Right renal pelvis (tissue), 4 donors: ENCODE measurements at places on chromosomes 5 and 9.

DNA sequence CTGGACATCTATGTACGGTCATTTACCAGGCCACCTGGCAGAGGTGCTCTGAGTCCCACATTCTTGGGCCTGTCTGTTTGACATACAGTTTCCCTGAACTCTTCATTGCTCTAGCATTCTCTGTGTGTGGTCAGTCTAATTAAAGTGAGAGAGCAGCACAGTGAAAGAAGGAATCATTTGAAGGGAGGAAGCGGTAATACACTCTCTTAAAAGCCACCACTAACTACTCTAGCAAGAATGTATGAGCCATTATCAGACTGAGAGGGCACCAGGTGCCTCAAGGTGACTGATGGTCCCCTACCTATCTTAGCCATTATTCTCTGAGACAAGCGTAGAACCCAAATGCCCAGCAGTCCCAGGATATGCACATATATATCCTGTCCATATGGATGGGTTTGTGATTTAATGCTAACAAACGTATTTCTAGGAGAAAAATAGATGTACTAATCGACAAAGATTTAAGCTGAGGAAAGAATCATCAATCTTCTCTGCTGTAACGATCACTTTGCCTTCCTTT is 527.2 kb downstream of the PRELID2 start:
- no peak for DNase-seq

DNA sequence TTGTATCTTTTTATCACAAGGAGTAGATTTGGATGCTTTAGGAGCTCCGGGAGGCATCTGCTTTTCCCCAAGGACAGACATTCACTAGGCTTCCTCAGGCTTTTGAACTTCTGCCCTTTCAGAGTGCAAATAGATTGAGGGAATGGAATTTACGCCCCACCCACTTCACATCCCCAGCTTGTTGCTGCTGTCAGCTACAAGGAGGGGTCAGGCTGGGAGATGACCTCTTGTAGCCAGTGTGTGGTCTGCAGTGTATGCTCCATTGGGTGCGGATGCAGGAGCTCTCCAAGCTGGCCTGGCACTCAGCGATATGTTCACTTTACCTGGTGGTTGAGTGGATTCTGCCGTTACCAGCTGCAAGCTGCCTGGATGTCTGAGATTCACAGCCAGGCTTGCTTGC is 6.4 kb downstream of the TNFSF15 start:
- DNase-seq, result no peak

- DNase-seq, result no peak
Measured at GRCh38 chr5:145247745-145248040, 587.4 kb downstream of the PRELID2 start.

- no peak for DNase-seq
Measured at GRCh38 chr5:91361055-91361701, 21.9 kb downstream of the ARRDC3 start.

DNA sequence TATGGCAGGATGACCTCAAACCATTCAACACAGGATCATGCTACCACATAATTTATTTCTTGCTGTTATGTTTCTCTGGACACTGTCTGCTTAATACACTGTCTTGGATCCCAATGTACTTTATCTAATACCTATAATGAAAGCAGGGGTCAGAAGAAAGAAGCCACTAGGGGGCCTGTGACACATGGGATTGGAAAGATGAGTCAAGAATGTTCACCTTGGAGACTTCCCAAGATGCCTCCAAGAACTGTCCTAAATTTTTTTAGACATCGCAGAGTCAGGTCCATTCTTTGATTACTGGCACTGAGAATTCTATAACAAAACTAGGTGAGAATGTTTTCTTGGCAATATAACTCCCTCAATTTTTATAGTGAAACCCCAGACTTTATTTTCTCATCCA is 305.8 kb upstream of the SMARCA2 start:
- no peak for DNase-seq

- DNase-seq, result no peak
Measured at GRCh38 chr5:115321309-115321708, 24.9 kb upstream of the CCDC112 start.
